ENCODE measurements at places on chromosomes 12 and 14.

GRCh38 chr14:32010604-32011125, 66.4 kb upstream of the ARHGAP5 start:
- no peak for DNase-seq

DNA sequence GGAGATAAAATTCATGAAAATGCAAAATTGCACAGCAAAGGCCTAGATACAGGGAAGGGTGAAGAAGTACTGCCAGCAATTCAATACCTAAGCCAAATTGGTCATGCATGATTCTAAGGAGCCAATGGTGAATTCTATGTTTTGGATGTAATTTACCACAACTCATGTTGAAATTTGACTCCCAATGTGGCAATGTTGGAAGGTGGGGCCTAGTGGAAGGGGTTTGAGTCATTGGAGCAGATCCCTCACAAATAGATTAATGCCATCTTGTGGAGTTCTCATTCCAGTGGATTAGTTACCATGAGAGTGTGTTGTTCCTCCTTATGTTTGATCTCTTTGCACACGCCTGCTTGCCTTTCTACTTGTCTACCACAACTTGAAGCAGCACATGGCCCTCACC, 194.0 kb upstream of the ALG10 start:
- no peak for DNase-seq

DNA sequence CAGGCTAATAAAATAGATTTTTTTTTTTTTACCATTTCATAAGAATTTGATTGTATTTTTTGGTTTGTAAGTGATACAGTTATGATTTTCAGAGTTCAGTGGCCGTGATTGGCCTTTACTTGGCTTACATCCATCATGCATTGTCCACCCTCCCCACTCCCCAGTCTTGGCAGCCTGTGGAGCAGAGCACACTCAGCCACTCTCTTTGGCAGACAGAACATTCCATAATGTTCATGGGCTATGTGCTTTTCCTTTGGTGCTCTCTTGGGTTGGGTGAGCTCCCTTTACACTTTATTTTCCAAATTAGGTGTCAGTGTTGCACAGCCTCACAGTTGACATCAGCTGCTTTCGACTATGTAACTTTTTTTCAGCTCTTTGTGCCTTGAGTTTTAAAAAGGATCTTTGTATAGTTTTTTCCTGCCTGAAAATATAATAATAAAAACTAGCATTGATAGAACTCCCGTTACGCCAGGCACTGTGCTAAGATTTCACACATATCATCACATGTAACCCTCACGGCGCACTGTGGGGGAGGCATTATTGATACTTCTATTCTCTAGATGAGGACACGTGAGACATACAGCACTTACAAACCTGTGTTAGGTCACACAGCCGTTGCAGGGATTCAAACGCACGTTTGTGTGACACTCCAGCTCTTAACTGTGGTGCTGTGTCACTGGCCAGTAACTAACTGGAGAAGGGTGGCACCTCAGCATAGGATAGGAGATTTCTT, 21.5 kb downstream of the SUDS3 start:
- no peak for DNase-seq

GRCh38 chr12:117674313-117674712, 294.5 kb downstream of the KSR2 start:
- DNase-seq = no peak

DNA sequence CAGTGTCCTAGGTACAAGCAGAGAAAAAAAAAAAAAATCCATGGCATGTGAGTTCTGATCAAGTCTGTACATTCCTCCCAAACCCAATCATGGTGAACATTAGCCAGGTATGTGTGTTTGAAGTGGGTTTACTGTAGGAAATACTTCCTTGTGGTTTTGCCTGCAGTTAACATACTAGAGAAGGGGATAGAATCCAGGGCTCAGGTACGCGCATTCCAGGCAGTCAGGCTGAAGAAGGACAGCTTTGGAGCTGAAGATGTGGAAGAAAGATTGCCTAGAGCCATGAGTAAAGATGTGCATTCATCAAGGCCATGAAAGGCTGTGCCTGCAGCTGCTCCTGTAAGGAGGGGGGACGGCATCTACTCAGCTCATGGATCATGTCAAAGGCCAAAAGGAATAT, 88.2 kb upstream of the NTF3 start:
- DNase-seq = no peak

DNA sequence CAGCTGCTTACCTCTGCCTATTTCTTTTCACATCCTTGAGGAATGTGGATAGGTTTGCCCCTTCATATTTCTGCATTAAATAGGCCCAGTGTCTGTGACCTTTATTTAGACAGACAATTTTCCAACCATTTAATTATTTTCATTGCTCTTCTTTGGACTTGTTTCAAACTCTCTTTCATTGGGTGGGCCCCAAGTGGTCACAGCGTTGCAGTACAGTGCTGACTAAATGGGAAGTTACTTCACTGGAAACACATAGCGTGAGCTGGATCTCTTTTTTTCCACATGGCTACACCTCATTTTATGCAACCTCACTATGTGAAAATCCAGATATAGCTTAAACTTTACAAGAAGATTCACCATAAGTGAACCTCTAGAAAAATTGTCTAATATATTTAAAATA, 438.9 kb downstream of the ADAMTS20 start:
- no peak for DNase-seq

- no peak for DNase-seq
Observed at GRCh38 chr14:106493962-106494823, 967.8 kb downstream of the TMEM121 start.

Measured in left forelimb (tissue), 1 donor.